ENCODE measurements at places on chromosomes 1 and 21. TPM values are rescaled to one million over a fixed set of nuclear protein-coding genes. Genes with fewer than 3 reads are reported as not detected.

- DNase-seq: no peak
Measured at GRCh38 chr1:170520601-170521000, 11.4 kb upstream of the GORAB start.

- no peak for DNase-seq
Measured at GRCh38 chr1:166944186-166944967, 31.0 kb downstream of the ILDR2 start.

DNA sequence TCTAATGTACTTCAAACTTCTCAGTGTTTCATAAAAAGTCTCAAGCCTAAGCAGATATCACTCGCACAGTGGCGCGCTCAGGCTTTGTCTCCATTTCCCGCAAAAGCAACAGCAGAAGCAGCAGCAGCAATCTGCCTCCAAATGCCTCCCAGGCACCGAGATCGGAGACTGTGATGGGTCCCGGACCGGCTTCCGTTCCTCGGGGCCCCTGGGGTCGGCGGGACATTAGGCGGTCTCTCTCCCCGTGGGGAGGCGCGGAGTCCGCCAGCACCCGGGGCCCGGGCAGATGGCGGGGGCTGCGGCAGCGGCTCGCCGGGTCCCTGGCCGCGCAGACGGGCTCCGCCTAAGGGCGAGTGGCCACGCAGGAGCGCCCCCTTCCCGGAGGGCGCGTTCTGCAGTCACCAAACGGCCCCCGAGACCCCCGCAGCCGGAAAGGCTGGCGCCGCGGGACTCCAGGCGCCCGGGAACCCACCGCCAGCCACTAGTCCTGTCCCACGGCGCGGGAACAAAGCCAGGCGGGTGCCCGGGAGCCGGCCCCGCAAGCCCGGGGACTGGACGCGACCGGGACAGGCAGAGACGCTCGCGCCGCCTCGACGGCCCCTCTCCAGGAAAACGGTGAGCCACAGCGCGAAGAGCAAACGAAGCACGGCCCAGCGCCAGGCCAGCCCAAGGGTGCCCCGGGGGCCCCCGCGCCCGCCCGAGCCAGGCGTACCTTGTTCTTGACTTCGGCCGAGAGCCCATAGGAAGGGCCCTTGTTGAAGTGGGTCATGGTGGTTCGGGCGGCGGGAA, 590 bp downstream of the CNN3 start:
- DNase-seq: peak; percentile 41

- no peak for DNase-seq
Measured at GRCh38 chr1:240190881-240191401, 99.3 kb downstream of the FMN2 start.

DNA sequence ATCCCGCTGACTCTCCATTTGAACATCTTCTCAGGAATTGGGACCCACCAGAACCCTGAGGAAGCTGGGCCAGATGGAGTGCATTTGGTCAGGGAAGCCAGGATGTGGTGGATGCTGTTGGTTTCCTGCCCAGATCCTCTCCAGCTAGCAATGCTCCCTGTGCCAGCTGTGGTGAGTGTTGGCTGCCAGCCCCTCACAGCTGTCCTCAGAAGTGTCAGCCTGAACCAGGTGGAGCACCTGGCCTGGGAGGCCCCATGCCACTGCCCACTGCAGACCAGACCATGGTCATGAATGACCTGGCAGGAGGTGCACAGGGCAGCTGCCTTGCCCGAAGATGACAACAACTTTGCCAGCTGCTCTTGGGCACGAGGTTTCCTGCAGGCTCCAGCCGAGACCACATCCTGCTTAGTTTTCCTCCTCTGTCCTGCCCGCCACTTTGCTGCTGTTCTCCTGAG, 54.4 kb downstream of the PRSS38 start:
- no peak for DNase-seq

DNA sequence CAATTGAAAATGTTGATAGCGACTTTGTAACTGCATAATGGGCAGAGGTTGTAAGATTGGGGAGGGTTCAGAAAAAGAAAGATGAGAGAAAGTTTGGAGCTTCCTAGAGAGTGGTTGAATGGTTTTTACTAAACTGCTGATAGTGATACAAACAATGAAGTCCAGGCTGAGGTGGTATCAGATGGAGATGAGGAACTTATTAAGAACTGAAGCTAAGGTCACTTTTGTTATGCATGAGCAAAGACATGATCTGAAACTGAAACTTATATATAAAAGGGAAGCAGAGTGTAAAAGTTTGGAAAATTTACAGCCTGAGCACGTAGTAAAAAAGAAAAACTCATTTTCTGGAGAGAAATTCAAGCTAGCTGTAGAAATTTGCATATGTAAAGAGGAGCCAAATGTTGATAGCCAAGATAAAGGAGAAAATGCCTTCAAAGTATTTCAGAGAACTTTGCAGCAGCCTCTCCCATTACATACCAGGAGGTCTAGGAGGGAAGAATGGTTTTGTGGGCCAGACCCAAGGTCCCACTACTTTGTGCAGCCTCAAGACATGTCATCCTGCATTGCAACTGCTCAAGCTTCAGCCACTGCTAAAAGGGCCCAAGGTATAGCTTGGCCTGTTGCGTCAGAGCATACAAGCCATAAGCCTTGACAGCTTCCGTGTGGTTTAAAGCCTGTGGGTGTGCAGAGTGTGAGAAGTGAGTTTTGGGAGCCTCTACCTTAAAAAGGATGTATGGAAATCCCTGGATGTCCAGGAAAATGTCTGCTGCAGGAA, 843.9 kb downstream of the AMY1C start:
- no peak for DNase-seq

DNA sequence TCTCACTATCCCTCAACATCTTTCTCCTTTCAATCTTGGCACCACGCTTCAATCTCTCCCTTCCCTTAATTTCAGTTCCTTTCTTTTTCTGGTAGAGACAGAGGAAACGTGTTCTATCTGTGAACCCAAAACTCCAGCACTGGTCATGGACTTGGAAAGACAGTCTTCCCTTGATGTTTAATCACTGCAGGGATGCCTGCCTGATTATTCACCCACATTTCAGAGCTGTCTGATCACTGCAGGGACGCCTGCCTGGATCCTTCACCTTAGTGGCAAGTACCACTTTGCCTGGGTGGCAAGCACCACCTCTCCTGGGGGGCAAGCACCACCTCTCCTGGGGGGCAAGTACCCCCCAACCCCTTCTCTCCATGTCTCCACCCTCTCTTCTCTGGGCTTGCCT, 27.8 kb downstream of the SELL start:
- no peak for DNase-seq

DNA sequence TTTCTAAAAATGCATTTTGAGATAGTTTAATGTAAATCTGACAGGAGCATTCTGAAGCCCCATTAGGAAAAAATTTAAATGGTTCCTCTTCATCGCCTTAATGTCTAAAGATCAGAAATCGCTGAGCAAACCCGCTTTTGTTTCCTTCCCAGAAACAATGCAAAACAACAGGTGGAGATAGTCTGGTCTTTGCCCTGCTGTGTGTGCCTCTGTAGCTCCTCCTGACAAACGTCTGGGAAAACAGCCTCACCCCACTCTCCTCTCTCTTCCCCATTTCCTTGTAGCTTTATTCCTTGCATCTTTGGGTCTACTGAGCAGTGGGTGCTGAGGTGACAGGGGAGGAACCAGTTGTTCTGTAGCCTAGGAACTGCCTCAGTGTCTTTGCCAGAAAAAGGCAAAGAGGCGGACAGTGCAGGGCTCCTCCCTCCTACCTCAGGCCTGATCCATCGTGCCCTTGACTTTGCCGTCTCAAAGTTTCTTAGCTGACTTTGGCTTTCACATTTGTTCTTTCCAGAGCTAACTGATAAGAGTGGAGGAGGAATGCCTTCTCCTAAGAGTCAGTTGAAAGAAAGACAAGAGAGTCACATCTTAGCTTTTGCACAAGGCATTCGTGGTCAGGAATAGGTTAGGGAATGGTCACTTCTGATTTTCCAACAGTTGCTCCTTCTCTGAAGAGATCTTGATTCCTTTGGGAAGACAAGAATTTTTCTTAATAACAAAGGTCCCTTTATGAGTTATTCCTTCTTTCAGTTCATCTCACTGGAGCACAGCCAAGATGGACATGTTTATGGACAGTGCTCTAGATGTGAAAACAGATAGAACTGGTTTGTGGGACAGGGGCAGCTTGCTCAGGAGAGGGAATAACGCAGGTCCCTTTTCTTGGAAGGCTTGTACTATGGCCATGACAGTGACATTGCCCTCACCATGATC, 24.9 kb downstream of the SYT11 start:
- no peak for DNase-seq

GRCh38 chr1:167832693-167833092, 81.2 kb downstream of the ADCY10 start:
- no peak for DNase-seq

DNA sequence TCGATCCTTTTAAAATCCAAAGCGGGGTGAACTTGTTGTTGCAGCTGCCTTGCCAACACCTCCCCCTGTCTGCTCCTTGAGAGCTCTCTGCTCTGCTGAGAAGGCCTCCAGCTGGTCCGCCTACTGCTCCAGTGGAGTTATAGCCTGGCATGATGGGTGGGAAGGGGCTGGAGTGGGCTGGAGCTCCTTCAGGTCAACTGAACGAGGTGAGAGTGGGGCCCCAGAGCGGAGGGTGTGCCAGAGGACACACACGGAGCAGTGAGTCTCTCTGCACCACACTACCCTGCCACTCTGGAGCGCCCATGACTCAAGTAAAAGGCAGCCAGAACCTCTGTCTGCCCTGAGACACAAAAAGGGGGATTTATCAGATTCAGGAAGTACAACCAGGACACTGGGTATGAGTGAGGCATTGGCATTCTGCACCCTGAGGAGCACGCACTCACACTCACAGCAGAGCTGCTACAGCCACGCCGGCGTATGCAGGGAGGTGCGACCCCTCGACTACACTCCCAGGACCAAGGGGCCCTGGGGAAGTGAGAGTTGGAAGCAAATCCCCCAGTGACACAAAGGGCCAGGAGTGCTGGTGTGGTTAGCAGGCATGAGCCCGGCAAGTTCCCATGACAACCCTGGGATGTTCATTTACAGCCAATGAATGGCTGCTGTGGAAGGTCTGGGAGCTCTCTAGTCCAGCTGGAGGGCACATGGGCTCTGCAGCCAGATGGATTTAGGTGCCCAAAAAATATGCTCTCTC, 28.0 kb upstream of the EVA1B start:
- DNase-seq: no peak

DNA sequence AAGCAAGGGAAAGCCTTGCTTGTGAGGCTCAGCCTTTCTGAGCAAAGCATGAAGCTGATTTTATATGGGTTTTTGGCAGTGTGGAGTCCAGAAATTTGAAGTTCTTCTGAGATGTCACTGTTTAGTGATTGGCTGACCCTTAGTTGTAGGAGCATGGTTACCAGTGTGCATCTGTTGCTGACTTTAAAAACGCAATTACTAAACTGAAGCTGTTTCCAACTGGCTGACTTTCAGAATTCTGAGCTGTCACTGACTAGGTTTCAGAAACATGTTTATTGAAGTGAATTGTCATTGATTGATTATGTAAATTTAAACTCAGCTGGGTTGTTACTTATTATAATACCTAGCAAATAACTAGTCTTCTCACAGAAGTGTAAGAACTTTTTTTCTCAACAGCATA, 89.4 kb downstream of the PDE4B start:
- DNase-seq: no peak

DNA sequence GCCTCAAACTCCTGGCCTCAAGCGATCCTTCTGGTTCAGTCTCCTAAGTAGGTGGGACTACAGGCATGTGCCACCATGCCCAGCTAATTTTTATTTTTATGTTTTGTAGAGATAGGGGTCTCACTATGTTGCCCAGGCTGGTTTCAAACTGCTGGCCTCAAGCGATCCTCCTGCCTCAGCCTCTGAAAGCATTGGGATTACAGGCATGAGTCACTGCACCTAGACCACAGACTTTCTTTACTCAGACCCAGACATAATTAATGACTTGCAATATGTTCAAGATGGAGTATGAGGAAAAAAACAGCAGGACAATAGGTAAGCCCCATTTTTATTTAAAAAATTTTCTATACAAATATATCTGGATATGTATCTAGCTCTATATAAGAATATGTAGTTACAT, 13.2 kb downstream of the KANK4 start:
- no peak for DNase-seq

DNA sequence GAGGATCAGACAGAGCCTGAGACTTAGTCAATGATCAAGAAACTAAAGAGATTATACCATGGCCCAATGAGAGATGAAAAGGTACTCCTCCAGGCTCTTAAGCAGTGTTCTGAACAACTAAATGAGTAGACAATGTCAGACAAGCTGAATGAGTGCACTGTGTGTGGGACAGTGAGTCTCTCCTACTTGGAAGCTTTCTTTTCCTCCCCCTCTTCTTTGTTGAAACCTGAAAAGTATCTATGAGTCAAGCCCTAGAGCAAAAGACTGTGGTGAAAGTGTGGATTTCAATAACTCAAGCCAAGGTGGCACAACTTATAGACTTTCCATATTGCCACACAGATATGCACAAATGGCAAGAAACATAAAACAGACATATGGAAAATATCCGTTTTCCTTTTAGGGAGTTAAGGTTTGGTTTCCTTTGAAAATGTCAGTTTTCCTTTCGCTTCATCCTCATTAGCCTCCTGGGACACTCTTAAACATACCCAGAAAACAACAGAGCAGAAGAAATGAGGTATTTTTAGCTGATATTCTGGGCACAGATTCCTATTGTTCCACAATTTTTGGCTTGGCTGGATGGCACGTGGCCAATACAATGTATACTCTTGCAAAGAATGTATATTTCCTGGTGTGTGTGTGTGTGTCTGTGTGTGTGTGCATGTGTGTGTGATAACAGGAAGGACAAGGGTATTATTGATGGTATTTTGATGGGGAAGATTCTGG, 96.6 kb downstream of the LMX1A start:
- no peak for DNase-seq

- no peak for DNase-seq
Measured at GRCh38 chr1:211524521-211524920, 32.6 kb upstream of the RD3 start.

GRCh38 chr1:40183055-40183710, 22.0 kb downstream of the RLF start:
- DNase-seq: no peak

- DNase-seq: peak; percentile 94
Measured at GRCh38 chr1:53220171-53220961, at the start of gene CZIB. Gene CZIB, minus strand, starts transcription at chr1:53220634. Its CDS starts 59 bp downstream, at chr1:53220575.

- DNase-seq: no peak
Measured at GRCh38 chr1:119546641-119547040, 39.6 kb downstream of the HSD3B1 start.

C1QC gene
- total RNA-seq: 385 TPM

RPTN gene
- not detected for total RNA-seq

ENTREP3 gene
- 10.2 TPM for total RNA-seq

STYXL2 gene
- total RNA-seq: 0.16 TPM

PLA2G2D gene
- not detected for total RNA-seq

RGS5 gene
- 42.6 TPM for total RNA-seq

NBPF4 gene
- total RNA-seq: not detected

IL19 gene
- not detected for total RNA-seq

KCNK1 gene
- total RNA-seq: 5.2 TPM

HAO2 gene
- 0.66 TPM for total RNA-seq

FCRL5 gene
- 1.6 TPM for total RNA-seq

CD5L gene
- not detected for total RNA-seq
